ENCODE measurements at places on chromosomes 7 and 10. TPM values are rescaled to one million over a fixed set of nuclear protein-coding genes. Genes with fewer than 3 reads are reported as not detected.
A peak's percentile ranks its signal among the peaks of the same experiment; 100 is the strongest.

DNA sequence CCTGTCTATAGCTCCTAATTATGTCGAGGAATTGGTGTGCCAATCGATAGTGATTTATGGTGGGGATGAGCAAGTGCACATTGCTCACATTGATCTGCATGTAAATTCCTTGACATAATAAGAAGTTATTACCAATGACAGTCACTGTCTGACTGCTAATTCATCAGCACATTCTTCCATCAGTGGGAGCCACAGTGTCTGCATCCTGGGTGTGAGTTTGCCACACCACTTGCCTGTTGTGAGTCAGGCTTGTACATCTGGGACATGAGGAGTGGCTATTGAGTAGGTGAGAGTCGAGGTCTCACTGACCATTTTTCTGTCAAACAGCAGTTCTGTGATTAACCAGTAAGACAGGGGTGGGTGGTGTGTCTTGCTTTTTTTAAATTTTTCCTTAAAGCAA, 263.4 kb downstream of the LRMDA start:
- DNase-seq = no peak

The EFCAB10 gene
- polyA plus RNA-seq = 10.3 TPM

The DPP6 gene
- not detected for polyA plus RNA-seq

DNA sequence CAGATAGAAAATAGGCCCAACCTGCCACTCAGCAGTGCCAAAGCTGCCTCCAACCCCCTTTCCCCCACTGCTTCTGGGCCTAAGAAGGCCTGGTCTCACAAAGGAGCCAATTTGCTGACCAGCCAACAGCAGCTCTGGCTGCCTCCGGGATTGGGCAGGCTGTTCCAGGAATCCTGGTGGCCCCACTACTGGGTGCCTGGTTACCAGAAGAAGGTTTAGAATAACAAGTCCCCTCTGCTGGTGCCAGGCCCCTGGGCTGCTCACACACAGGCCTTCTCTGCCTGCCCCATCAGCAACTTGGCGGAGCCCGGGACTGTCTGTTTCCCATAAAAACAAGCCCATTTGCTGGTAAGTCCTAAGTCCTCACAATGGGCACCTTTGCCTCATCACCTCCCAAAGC, 1.2 kb downstream of the PHKG1 start:
- DNase-seq = no peak

The ADAM22 gene
- 2.8 TPM for polyA plus RNA-seq

The PLXDC2 gene
- 13.5 TPM for polyA plus RNA-seq

The LRMDA gene
- 1.6 TPM for polyA plus RNA-seq

- no peak for DNase-seq
Measured at GRCh38 chr10:131970946-131971345, 10.8 kb downstream of the BNIP3 start.

- DNase-seq = no peak
Measured at GRCh38 chr10:79492839-79493238, 19.5 kb upstream of the EIF5AL1 start.

The ABCC2 gene
- 2.4 TPM for polyA plus RNA-seq

The LFNG gene
- polyA plus RNA-seq = 3.2 TPM

GRCh38 chr10:24207781-24208611, 942 bp upstream of the KIAA1217 start:
- DNase-seq = no peak

DNA sequence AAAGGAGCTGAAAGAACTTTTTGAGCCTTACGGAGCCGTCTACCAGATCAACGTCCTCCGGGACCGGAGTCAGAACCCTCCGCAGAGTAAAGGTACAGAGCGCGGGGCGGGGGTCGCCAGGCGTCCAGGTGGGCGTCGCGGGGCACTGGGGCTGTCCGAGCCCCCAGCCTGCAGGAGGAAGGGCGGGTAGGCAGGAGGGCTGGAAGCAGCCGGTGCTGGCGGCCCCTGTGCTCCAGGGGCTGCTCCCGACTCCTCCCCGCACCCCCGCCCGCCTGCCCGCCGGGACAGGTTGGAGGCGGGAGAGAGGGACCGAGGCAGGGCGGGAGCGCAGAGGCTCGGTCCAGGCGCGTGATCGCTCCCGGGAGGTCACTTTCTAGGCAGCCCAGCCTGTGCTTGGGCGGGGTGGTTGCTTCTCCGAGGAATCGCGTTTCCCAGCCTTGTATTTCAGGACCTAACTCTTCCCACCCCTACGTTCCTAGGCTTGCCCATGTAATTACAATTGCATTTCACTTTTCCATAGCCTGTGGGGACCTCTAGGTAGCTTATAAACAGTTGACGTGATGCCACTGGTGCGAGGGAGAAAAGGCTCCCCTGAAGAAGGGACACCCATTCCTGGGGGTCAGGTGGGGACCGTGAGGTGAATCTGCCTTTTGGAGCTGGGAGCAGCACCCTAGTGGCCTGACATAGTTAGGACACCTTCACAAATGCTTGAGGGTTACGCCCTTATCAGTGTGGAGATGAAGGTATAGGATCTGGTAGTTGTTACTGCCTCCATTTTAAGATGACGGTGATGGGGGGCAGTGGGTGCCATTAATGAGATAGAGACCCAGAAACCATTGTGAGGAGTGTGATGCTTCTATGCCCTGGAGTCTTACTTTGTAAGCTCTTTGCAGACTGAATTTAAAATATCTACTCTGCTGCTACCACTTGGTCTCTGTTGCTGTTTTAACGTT, 148.2 kb downstream of the CELF2 start:
- peak; percentile 85 for DNase-seq

The PIP gene
- not detected for polyA plus RNA-seq

- no peak for DNase-seq
Measured at GRCh38 chr7:130218806-130219620, 11.4 kb downstream of the SSMEM1 start.

GRCh38 chr10:5996696-5997095, 19.4 kb upstream of the IL15RA start:
- DNase-seq = peak; percentile 48

- peak; percentile 53 for DNase-seq
Measured at GRCh38 chr10:132187430-132188138, 836 bp downstream of the DPYSL4 start.

- no peak for DNase-seq
Measured at GRCh38 chr7:103003004-103003403, 71.6 kb downstream of the FBXL13 start.

- no peak for DNase-seq
Measured at GRCh38 chr7:14218338-14218737, 228.9 kb upstream of the ETV1 start.

The PTF1A gene
- not detected for polyA plus RNA-seq

GRCh38 chr7:5477723-5478531, 54.3 kb upstream of the TNRC18 start:
- DNase-seq = peak; percentile 82

The ZNF425 gene
- 4.3 TPM for polyA plus RNA-seq

DNA sequence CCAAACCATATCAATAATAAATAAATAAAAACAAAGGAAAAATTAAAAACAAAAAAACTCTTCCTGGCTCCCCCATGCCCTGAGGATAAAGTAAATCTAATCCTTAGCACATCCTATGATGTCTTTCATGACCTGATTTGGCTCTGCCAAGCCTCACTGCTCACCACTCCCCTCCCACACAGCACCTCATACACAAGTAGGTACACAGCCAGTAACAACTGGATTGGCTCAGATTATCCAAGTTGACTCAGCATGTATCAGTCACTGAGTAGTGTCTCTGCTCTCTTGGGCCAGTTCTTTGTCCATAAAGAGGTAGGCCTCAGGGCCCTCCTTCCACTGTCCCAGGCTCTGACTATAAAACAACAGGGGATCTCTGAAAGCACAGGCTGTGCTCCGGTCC, 99.6 kb downstream of the STRA8 start:
- DNase-seq = no peak

DNA sequence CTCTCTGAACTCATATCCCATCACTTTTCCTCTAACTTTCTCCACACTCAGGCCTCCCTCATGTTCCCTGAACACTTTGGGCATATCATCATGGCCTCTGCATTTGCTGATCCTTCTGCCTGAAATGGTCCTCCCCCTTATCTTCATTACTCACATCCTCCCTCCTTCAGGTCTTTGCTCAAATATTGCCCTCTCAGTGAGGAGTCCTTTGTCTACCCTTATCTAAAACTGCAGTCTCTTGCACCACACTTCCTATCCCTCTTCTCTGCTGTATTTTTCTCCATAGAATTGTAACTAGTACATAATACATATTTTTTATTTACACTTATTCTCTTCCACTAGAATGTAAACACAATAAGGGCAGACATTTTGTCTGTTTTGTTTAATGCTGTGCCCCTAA, 41.7 kb downstream of the DNAJC1 start:
- no peak for DNase-seq

GRCh38 chr7:170551-171363, 21.6 kb upstream of the FAM20C start:
- no peak for DNase-seq

The PBLD gene
- 1.5 TPM for polyA plus RNA-seq

DNA sequence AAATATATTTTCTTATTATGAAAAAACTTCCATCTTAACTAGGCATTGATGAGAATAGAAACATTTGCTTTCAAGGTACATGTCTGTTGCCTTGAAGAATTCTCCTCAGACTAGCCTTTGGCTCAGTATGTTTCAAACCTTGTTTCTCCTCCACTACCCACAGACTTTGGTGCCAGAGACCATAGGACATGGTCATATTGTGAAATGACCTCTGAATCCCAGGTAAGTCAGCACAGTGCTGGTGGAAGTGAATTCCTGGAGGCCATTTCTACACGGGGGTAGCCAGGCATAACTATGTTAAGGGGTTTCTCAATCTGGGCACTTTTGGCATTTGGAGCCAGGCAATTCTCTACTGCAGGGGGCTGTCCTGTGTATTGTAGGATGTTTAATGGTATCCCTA, 112.3 kb upstream of the FAM133B start:
- no peak for DNase-seq

The ZNF438 gene
- polyA plus RNA-seq = 0.91 TPM

DNA sequence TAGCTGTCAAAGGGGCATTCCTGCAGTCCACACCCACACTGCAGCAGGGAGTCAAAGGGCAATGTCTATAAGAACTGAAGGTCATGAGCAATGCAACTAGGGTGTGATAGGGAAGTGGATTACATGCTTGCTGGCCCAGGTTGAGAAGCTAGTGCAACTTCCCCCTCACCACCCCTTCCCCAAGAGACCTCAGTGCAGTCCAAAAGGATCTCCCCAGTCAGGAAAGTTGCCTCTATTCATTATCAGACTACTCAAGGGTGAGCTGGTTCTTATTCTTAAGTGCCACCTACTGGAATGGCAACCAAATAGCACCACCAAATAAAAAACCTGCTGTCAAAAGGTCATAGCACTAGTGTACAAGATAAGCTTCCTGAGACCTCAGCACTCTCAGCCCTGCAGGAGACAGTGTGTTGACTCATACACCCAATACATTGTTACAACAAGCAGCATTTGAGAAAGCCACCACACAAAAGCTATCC, 28.2 kb downstream of the MTERF1 start:
- DNase-seq = peak; percentile 66

GRCh38 chr10:123428391-123428790, 237.8 kb upstream of the GPR26 start:
- DNase-seq = no peak

The CDK14 gene
- polyA plus RNA-seq = 11.2 TPM

The LMOD2 gene
- not detected for polyA plus RNA-seq

DNA sequence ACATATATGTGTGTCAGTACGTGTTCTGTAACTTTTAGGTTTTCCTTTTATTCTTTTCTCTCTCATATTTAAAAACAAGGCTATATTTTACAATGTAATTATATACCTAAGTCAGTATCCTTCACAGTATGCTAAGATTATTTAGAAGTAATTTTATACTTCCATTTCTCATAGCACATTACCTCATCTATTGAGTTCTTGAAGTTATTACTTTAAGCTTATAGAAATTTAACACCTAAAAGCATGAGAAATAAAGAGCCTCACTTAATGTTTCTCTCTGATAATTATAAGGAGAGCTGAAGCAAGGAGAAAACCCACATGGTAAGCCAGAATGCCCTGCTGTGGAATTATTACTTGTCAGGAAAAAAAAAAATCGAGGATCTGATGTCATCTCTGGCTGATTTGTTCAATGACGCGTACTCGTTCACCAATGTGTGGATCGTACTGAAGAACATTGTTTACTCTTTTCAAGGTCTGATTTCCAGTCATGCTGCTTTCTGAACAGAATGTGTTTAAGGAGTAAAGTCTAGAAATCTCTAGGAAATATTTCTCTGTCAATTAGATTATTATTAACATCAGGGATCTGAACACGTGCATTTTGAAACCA, 21.9 kb downstream of the CACNB2 start:
- no peak for DNase-seq

DNA sequence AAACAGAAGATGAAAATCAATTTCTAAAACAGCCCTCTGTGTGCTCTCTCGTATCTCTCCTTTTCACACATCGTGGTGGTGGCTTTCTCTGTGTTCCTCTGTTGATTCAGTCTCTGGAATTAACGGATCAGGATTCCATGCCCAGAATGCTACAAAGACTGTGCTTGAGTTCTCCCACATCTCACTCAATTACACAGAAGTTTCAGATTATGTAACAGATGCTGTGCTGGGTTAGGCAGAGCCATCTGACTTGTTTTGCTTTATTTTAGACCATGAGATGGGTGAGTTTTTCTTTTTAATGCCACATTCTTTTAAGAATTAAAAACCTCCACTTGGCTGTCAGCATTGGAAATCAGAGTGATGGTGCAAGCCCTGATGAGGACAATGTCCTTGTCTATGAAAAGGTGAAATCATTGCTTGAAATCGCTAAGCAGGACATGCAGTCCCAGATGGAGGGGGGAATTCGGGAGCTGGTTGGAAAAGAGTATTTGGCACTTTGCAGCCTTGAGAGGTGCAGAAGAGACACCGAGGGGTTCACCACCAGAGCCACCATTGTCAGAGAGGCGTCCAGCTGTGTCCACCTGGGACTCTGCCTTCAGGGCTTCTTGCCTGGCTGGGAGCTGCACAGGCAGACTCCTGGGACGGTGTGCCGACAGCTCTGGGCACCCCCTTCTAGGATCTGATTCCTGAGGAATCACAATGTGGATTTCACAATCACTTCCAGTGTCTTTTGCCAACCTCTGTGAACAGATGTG, 80.4 kb downstream of the EGFR start:
- DNase-seq = no peak

The DDC gene
- polyA plus RNA-seq = not detected

GRCh38 chr7:6655636-6656385, 18.7 kb downstream of the ZNF316 start:
- no peak for DNase-seq

- no peak for DNase-seq
Measured at GRCh38 chr10:109845308-109845707, 78.0 kb downstream of the XPNPEP1 start.

GRCh38 chr10:110006358-110007160, 1.2 kb upstream of the ADD3 start:
- no peak for DNase-seq

GRCh38 chr7:127252377-127252713, 396 bp downstream of the GRM8 start:
- peak; percentile 25 for DNase-seq

The PAPOLB gene
- polyA plus RNA-seq = 0.07 TPM

DNA sequence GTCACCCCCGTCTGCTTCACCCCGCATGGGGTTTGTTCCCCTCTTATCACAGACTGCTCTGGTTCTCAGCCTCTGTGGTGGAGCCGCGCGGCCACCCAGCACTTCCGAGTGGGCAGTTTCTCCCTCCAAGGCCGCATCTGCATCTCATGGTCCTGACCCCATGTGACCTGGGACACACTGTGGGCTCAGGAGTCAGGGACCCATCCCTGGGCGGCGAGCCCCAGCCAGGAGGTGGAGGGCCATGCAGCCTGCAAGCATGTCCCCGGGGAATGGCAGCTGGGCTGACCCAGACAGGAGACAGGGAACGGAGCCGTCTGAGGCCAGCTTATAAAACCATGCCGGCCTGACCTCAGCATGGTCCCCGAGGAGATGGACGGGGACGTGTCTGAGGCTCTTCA, 25.2 kb upstream of the TTYH3 start:
- no peak for DNase-seq
